ENCODE measurements at places on chromosomes 6 and 20. TPM values are rescaled to one million over a fixed set of nuclear protein-coding genes. Genes with fewer than 3 reads are reported as not detected.

Gene CAPN11
- total RNA-seq: 2.7 TPM

Gene SULF2
- 254 TPM for total RNA-seq

Gene SAMD10
- total RNA-seq: 0.94 TPM

Gene MDC1
- total RNA-seq: 12.5 TPM

Gene LTA
- total RNA-seq: not detected

Gene SLC2A10
- total RNA-seq: 1.9 TPM

Gene ENPP4
- total RNA-seq: 8.2 TPM

Gene TMC2
- total RNA-seq: not detected

Gene TTBK1
- not detected for total RNA-seq

Gene BCAS1
- not detected for total RNA-seq

Gene MUCL3
- not detected for total RNA-seq

Gene TRAPPC3L
- 0.10 TPM for total RNA-seq

Gene CST5
- not detected for total RNA-seq

Gene CALHM5
- 4.4 TPM for total RNA-seq

Gene RAET1L
- total RNA-seq: not detected

Gene TSHZ2
- 0.94 TPM for total RNA-seq

Gene PRICKLE4
- 1.3 TPM for total RNA-seq

Gene PPP1R18
- 78.3 TPM for total RNA-seq

Gene RRBP1
- total RNA-seq: 96.1 TPM

Gene TDRD6
- total RNA-seq: not detected

All from mammary microvascular endothelial cell (primary cell).